COR-L47 (cell line): ENCODE measurements at places on chromosomes 2 and 18.

GRCh38 chr2:175372704-175373701 lies 191.5 kb upstream of the ATP5MC3 start:
- no peak for DNase-seq

DNA sequence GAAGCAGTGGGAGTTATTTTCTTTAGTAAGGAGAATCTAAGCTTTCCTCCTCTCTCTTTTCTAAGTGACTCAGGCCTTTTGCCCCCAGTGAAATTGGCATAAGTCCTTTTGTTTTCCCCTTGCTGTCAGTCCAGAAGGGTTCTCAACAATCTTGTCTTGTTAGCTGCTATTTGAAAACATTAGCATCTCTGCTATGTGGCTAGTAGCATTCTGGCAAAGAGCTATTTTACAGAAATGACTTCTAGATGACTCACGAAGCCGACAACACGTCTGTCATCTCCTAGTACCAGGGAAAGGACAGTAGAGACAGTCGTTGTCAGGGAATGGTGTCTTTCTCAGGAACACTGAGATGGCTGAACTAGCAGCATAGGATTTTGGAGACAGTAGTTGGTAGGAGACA lies 14.7 kb downstream of the SMARCAL1 start:
- no peak for DNase-seq

- DNase-seq = no peak
Observed at GRCh38 chr2:111171337-111171930, 50.7 kb downstream of the BCL2L11 start.

- no peak for DNase-seq
Observed at GRCh38 chr2:102013206-102014040, 21.7 kb downstream of the IL1R2 start.

DNA sequence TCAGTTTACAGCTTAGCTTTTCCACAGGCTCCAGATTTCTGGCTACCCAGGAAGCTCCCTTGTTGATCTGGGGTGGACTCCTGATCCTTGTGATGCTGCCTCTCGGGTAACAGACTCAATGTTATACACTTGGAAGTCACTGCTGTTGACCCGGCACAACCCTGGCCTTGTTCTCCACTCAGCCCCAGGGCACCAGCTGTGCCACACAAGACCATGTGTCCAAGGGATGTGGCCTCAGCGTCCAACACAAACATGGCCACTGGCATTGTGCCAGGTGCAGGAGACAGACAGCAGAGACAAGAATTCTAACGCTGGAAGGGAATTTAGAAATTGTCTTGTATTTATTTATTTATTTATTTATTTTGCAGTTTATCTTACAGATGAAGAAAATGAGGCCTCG lies 39.0 kb upstream of the PPP4R1 start:
- DNase-seq = peak; percentile 18

DNA sequence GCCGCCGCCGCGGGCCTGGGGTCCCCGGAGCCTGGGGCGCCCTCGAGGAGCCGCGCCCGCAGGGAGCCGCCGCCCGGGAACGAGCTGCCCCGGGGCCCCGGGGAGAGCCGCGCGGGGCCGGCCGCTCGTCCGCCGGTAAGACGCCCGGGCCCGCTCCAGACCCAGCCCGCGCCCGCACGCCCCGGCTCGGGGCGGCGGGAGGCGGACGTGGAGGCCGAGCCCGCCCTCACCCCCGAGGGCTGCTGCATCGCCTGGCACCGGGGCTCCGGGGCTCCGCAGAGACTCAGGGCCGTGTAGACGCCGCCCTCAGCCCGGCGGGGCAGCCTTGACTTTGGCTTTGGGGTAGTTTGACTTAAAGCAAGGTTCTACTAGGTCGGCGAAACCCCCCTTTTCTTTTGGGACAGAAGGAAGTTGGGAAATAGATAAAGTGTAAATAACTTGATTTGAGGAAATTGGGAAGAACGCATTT lies 335 bp downstream of the ERFE start:
- DNase-seq = no peak
